ENCODE measurements at places on chromosomes 6 and 20. TPM values are rescaled to one million over a fixed set of nuclear protein-coding genes. Genes with fewer than 3 reads are reported as not detected.

- DNase-seq, result peak; percentile 48
Observed at GRCh38 chr6:30955367-30956042, 14.7 kb downstream of the MUCL3 start.

GRCh38 chr6:60952500-60952899 lies 1333.5 kb downstream of the KHDRBS2 start:
- DNase-seq, result no peak

- no peak for DNase-seq
Observed at GRCh38 chr6:127069659-127070279, 48.7 kb upstream of the RSPO3 start.

- peak; percentile 74 for DNase-seq
Observed at GRCh38 chr20:5191829-5192569, 65.2 kb downstream of the CDS2 start.

- peak; percentile 68 for DNase-seq
Observed at GRCh38 chr6:132298344-132298949, 102.8 kb downstream of the MOXD1 start.

Gene GSTA4
- 1,199 TPM for polyA plus RNA-seq

DNA sequence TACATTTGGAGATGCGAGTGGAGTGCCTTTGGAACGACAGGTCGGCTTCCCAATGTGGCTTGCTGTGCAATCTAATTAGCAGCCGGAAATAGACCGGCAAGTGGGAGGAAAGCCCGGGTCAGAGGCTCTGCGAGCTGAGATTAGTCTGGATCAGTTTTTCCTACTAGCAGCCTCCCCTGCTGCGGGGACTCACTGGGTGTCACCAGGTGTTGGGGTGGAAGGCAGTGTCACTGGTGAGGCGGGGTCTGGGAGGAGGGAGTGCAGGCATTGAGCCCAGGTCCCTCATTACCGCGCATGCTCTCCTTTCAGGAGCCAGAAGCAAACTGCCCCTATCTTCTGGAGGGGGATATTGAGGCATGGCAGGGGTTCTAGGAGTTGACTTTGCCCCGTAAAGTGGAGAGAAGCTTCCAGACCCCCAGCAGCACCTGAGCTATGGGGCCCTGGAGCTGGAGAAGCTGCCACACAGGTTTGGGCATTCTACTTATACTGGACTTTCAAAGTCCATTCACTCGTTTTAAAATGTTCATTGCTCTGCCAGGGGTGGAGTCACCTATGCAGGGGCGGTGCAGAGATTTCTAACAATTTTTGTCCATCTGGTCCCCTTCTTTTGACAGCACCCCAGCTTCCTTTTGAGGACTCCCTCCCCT lies 11.0 kb downstream of the SULF2 start:
- DNase-seq, result no peak

DNA sequence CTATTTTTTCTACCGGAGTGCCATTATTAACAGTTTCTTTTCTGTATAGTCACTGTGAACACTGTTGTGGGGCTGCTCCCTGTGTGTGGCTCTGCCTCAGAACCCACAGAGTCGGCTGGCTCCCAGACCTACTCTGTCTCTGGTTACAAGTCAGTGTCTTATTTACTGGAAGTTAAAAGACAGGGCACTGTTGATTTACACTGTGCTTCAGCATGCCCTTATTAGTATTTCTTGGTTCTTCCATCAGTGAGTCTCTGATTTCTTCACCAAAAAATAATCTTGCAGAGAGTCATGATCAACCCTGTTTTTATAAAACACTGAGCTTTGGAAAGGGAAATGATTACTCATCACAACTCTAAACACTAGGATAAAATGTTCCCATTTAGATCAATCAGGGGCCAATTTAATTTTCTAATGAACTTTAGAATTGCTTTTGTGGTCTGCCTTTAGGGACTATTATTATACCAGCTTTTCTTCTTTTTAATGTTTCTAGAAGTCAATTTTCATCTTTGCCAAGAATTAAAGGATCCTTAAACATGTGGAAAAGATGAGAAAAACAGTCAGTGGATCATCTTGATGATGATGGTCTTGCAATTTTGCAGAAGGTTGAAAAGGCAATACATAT lies 92.6 kb downstream of the UTRN start:
- DNase-seq, result peak; percentile 39

Gene GSTA3
- 8.1 TPM for polyA plus RNA-seq

Data from adrenal gland (tissue), 19 donors.